ENCODE measurements at places on chromosomes 6 and 20.

GRCh38 chr6:93749930-93750329 lies 330.6 kb upstream of the EPHA7 start:
- DNase-seq = no peak

- no peak for DNase-seq
Observed at GRCh38 chr20:54029643-54030042, 40.8 kb downstream of the BCAS1 start.

DNA sequence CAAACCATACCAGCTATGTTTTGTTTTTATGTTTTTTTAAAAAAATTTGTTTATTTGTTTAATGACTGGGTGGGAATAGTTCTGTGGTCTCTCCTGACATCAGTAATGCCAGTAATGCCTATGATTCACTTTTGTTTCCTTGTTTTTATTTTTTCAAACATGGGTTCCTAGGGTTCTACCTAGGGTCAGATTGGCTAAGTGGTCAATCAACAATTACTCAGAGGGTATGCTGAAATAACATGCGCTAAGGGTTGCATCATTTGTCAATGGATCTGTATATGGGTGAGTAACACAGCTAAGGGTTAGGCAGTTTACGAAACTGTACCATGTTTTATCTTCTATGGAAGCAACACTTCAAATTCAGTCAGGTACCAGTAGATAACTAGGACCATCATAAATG lies 583.8 kb upstream of the GJE1 start:
- DNase-seq = peak; percentile 14

GRCh38 chr6:129845696-129846095 lies 15.4 kb downstream of the TMEM244 start:
- DNase-seq = no peak

GRCh38 chr20:13081877-13082276 lies 73.1 kb downstream of the SPTLC3 start:
- no peak for DNase-seq

GRCh38 chr6:134261766-134262165 lies 56.1 kb downstream of the SGK1 start:
- no peak for DNase-seq

GRCh38 chr6:14533446-14533845 lies 415.9 kb downstream of the CD83 start:
- DNase-seq = peak; percentile 58

DNA sequence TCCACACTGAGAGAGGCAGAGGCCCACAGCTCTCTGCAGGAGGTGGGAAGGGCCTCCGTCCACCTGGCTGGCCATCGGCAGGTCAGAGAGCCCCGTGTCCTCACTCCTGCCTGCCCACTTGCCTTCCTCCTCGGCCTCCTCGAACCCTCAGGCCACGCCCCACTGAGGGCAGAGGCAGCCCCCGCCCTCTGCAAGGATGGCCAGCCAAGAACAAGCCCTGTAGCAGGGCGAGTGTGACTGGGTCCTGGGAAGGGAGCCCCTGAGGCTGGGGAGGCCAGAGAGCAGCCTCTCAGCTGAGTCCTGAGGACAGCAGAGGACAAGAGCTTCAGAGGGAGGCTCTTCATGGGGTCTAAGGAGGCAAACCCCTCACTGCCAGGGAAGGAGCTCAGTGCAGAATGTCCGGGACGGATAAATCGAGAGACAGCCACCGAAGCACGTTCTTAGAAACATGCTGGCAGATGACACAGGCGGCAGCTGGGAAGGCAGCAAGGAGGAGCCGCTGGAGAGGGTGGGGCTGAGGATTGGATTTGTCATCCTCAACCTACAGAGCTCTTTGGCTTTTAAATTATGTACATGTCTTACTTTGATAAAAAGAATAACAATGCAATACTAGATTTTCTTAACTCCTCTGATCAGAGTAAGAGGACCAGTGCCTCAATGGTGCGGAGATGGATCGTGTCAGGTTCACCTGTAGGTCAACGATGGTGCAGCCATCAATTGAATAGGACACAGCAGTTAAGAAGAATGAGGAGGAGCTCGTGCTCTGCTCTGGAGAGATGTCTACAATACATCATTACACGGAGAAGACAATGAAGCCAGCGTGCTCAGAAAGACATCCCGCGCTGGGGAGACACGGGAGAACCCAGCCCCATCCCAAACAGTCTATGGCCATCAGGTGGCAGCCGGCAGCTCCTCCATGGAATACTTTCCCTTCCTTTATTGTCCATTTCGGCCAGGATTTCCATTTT lies 53.0 kb downstream of the GNAS-AS1 start:
- no peak for DNase-seq

GRCh38 chr6:6452002-6452401 lies 131.5 kb upstream of the F13A1 start:
- no peak for DNase-seq

DNA sequence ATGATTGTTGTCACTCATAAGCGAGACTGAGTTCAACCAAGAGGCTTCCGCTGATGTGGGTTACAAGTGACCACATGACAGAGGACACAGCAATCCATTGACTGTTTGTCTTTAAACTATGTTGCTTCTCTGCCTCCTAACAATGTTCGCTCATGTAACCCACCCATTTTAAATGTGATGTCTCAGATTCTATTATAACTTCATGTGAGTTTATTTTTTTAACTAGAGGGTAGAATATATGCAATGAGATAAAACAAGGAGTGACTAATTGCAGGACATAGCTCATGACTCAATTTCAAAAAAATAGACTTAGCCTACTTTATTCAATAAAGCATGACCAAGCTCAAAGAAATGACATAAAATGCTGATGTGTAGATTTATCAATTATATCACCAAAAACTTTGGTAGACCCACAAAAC lies 119.2 kb upstream of the SASH1 start:
- peak; percentile 85 for DNase-seq

DNA sequence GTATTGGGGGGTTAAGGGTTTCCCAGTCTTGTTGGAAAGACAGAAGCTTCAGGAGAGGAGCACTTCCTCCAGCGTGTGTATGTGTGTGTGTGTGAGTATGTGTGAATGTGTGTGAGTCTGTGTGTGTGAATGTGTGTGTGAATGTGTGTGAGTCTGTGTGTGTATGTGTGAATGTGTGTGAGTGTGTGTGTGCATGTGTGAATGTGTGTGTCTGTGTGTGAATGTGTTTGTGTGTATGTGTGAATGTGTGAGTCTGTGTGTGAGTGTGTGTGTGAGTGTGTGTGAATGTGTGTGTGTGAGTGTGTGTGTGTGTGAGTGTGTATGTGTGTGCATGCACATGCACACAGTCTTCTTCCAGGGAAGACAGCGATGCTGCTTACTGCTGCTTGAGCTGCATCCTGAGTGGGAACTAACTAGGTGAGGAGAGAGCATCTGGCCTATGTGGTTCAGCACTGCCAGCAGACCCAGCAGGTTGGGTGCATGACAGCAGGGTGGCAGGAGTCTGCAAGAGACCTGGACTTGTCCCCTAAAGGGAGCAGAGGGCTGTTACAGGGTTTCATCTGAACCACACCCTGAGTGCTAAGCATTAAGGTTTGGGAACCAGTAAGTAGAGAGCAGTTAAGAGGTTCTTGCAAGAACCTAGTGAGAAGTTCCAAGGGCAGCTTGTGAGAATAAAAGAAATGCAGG lies 22.7 kb upstream of the CCND3 start:
- no peak for DNase-seq

- DNase-seq = no peak
Observed at GRCh38 chr20:59823030-59823423, 110.4 kb downstream of the SYCP2 start.

- no peak for DNase-seq
Observed at GRCh38 chr6:135665935-135666334, 168.4 kb upstream of the AHI1 start.

- no peak for DNase-seq
Observed at GRCh38 chr20:10388597-10388996, 45.4 kb downstream of the MKKS start.

- DNase-seq = no peak
Observed at GRCh38 chr6:25034431-25034921, 98.7 kb upstream of the RIPOR2 start.

DNA sequence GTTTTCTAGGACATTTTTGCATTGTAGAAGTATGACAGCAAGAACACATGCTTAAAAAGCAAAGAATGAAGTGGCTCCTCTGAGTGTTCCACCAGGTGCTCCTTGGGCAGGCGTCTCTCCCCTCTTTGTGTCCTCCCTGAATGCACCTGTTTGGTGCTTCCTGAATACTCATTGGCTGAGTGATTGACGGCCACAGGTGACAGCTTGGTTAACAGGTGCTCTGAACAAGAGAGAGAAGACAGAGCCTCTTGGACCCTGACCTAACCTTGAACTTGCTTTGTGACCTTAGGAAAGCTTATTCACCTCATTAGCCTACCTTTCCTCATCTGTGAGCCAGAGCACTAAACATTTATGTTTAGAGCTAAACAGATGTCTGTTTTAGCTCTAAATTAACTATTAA lies 93.7 kb downstream of the TULP4 start:
- no peak for DNase-seq

- DNase-seq = no peak
Observed at GRCh38 chr6:77468939-77469338, 5.6 kb upstream of the HTR1B start.

Measured in EH (cell line).